CD4-positive, alpha-beta T cell treated with Interleukin-6 for 4 hours (primary cell): ENCODE measurements at places on chromosomes 12 and 14.

- DNase-seq: no peak
Measured at GRCh38 chr14:74142523-74142922, 57.8 kb downstream of the LIN52 start.

GRCh38 chr12:123971770-123972456, 718 bp downstream of the CCDC92 start:
- peak; percentile 51 for DNase-seq

DNA sequence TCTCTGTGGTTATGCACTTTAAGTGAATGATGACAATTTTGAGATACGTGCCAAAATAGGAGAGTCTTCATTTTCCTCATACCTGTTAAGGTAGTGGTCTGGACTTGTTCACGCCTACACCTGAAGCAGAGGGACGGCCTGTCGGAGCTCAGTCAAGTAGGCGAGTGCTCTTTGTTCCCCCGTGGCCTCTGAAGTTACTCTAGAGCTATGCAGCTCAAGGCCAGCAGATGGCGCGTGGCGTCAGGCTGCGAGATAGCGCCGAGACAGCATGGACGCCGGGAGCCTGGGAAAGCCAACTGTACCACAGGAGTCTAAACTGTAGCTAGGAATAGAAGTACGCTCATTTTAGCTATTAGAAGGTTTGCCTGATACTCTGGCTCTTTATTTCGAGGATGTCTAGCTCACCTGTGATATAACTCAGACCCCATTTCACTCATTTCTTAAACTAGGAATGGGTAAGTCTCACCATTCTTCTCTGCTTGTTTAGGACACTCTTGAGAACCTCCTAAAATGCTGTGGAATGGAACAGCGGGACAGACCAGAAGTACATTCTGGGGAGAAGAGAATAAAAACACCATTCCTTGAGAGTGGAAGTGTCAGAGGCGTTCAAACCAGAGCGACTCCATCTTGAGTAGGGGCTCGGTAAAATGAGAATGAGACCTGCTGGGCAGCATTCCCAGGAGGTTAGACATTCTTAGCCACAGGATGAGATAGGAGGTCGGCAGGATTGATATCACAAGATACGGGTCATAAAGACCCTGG, 267.4 kb upstream of the HMGA2 start:
- DNase-seq: peak; percentile 56

DNA sequence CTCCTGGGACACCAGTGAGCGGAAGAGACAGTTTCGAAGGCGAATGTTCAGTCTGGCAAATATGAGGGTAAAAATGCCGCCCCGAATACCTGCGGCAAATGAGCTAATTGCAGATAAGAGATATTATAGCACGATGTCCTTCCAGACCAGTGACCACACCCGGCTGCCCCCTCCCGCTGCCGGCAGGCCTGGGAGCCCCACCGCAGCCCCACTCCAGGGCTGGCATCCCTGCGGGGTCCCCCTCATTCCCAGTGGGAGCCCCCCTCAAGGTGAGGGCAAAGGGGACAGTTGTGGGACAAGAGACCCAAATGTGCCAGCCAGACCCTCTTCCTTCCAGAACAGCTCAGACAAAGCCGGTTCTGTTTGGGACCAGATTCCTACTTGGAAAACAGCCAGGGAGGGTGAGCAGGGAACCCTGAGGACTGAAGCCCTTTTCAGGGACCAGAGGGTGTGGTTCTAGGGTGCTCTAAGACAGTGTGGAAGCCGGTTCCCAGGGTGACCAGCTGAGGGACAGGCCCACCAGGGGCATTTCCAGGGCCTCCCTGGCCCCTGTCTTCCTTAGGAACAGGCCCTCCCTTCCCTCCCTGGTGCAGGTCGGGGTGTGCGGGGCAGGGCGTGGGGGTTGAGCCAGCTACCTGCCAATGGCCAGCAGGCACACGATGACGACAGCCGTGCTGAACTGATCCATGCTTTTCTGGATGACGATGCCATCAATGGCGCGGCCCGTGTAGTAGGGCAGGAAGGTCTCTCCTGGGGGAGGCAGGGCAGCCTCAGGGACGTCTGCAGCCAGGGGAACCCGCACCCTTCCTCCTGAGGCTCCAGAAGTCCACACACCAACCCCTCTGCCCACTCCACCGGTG, 16.2 kb downstream of the ABCB9 start:
- DNase-seq: no peak

DNA sequence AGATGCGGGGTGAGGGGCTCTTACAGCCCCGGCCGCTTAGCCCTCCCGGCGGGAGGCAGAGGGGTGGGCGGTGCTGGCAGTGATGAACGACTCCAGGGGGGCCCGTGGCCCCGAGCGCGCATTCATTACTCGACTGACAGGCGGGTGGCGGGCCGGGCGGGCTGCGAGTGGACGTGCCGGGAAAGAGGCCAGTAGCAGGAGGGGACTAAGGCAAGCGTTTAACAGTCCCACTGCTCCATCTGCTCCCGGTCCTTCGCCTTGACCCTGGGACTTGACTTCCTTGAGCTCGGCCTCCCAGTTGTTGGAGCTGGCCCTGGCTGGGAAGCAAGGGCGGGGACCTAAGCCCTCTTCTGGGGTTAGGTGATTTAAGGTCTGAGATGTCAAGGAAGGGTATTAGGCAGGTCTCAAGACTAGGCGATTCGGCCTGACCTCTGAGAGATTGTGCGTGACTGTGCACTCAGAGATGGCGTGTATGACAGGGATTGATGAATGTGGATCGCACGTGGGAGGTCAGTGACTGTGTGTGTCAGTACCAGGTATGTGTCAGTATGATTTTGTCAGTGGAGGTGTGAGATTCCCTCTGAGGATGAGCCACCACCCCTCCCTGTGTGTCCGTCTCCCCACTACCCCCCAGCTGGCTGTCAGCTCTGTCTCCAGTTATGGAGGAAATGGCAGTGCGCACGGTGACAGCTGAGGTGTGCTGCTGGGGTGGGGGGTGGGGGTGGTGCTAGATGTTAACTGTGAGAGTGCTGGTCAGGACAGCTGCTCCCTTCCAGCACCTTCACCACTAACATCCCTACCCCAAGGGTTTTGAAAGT, 3.6 kb upstream of the DNAJC22 start:
- peak; percentile 44 for DNase-seq

- DNase-seq: no peak
Measured at GRCh38 chr12:4768341-4768740, 48.1 kb downstream of the GALNT8 start.

DNA sequence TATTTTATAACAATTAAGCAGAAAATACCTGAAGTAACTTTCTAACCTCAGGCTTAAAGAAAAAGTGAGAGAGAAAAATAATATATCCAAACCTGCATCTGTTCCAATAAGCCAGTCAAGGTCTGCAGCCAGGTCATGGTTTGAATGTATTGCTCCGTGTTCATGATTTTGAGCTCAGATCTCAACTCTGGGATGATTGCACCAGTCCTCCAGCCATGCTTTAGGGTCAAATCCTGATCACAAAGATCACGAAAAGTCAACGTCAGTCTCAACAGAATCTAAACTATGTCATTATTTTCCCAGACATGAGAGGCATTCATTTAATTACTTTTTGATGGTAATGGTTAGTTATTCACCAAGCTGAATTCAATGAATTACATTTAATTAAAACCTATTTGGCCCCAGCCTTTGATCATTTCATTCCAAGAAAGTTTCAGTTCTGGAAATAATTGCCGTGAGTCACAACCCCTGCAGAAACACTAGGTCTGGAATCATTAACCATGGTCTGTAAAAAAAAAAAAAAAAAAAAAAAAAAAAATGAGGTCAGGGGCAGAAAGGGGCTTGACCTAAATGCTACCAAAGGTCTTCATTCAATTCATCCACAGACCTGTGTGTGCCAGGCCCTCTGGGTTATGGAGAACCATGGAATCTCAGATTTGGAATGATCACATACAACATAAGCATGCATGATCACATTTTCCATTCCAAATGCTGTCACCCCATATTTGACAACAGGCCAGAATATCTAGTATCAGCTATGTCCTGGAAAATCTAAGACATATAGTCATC, 55.6 kb downstream of the NT5DC3 start:
- no peak for DNase-seq

DNA sequence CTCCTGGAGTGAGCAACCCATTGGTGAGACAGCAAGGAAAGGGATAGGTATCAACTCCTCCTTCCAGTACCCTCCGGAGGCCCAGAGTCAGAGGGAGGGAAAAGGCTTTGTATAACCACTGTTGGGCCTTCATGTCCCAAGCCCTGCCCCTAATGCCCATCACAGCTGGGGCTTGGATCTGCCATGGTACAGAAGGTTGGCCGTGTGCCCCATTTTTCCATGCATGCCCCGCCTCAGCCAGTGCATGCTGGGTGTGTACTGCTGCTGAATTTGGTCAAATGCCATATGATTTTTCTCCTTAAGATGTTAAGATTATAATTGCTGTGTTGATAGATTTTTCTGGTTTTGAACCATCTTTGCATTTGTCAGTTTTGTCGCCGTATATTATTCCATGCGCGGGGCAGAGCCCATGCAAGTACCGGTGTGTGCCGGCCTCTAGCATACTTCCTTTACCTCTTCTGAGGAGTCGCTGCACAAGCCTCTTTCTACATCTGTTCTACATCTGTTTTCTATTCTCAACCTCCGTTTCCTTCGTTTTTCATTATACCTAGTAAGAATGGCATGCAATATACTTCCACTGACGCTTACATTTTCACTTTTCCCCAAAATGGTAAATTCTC, 26.6 kb downstream of the PPP2R5C start:
- DNase-seq: no peak

GRCh38 chr14:29868000-29868399, 59.6 kb downstream of the PRKD1 start:
- DNase-seq: no peak

- no peak for DNase-seq
Measured at GRCh38 chr14:97149775-97150174, 352.6 kb downstream of the VRK1 start.

DNA sequence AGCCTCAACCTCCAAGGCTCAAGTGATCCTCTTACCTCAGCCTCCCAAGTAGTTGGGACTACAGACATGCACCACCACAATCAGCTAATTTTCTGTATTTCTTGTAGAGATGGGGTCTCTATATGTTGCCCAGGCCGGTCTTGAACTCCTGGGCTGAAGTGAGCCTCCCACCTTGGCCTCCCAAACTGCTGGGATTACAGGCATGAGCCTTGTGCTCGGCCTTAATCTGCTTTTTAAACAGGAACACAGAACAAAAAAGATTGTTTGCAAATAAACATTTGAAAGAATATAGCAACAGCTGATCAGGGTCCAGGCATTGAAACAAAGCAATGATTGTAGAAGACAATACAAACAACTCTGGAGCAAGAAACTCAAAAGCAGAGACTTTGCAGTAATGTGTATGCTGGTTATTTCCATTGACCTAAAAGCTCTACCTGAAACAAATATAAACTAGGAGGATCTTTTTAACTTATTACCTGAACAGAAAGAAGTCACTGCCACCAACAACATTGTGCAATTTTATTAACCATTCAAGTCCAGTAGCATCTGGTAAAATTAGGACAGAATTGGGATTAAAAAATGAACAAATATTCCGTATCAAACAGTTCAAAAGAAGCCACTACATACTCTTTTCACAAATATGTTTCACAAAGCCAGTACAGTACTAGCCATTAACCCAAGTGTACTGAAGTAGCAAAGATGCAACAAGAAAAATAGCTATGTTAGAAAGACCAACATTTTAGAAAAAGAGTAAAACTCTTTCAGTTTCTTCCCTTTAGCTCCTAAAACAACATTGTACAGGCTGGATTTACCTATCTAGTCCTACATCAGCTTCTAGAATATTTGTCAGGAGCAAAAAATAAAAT, 14.2 kb downstream of the AMN1 start:
- no peak for DNase-seq

GRCh38 chr12:50951112-50951511, 1.2 kb upstream of the HIGD1C start:
- DNase-seq: no peak

DNA sequence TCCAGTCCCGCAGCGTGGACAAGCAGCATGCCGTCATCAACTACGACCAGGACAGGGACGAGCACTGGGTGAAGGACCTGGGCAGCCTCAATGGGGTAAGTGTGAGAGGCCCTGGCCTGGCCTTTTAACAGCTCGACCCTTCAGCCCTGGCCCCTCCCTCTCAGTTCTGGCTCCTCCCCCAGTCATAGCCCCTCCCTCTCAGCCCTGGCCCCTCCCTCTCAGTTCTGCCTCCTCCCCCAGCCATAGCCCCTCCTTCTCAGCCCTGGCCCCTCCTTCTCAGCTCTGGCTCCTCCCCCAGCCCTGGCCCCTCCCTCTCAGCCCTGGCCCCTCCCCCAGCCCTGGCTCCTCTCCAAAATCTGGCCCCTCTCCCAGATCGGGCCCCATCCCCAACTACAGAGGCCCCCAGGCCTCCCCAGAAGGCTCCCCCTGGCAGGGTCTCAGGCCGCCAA, 11.2 kb downstream of the CEP170B start:
- no peak for DNase-seq

- no peak for DNase-seq
Measured at GRCh38 chr12:104387190-104387589, 69.6 kb upstream of the CHST11 start.

GRCh38 chr14:54353266-54353665, 43.5 kb upstream of the CDKN3 start:
- no peak for DNase-seq

DNA sequence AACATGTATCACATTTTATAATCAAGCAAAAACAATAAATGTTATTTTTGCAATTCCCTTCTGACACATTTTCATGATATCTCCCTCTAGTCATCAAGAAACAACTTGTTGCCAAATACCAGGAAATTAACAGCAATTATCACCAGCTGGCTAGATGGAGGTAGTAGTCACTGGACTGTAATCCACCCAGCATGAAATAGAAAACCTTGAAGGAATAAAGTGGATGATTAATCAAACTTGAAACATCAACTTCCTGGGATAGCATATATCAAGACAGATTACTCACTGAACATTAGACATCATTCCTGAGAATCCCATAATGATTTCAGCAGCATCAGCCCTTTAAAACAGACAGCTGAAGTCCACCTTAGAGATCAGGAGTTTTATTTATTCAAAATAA, 259.0 kb downstream of the CCDC59 start:
- DNase-seq: no peak

GRCh38 chr12:69438539-69438938, 31.6 kb upstream of the FRS2 start:
- DNase-seq: no peak

DNA sequence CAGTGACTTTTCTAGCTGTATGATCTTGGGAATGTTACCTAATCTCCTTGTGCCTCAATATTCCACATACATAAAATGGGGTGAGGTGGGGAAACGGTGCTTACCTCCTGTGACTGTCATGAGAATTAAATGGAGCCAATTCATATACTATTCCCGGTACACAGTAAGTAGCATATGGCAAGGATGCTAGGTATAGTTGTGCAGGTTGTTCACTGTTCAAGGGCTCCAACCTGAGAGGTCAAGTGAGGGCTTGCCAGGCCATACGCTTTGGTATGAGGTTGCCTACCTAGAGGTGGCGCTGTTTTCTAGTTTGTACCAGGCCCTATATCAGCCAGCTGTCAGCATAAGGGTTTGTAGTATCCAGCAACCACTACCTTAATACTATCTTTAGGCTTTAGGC, 3.6 kb upstream of the BATF start:
- peak; percentile 61 for DNase-seq

DNA sequence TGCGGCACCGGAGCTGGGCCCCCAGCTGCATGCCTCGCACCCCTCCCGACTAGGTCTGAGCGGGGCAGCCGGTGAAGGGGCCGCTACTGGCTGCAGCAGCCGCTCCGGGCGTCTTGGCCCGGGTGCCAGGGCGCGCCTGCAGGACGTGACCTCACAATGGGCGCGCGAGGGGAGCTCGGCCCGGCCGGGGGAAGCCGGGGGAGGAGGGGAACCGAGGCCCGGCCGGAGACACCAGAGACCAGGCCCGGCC, 353 bp downstream of the BAG5 start:
- no peak for DNase-seq
